ENCODE measurements at places on chromosomes 4 and X. TPM values are rescaled to one million over a fixed set of nuclear protein-coding genes. Genes with fewer than 3 reads are reported as not detected.
A peak's percentile ranks its signal among the peaks of the same experiment; 100 is the strongest.

- no peak for DNase-seq
Observed at GRCh38 chr4:87120411-87121162, 99.8 kb downstream of the KLHL8 start.

The LAS1L gene
- total RNA-seq, result 39.5 TPM

DNA sequence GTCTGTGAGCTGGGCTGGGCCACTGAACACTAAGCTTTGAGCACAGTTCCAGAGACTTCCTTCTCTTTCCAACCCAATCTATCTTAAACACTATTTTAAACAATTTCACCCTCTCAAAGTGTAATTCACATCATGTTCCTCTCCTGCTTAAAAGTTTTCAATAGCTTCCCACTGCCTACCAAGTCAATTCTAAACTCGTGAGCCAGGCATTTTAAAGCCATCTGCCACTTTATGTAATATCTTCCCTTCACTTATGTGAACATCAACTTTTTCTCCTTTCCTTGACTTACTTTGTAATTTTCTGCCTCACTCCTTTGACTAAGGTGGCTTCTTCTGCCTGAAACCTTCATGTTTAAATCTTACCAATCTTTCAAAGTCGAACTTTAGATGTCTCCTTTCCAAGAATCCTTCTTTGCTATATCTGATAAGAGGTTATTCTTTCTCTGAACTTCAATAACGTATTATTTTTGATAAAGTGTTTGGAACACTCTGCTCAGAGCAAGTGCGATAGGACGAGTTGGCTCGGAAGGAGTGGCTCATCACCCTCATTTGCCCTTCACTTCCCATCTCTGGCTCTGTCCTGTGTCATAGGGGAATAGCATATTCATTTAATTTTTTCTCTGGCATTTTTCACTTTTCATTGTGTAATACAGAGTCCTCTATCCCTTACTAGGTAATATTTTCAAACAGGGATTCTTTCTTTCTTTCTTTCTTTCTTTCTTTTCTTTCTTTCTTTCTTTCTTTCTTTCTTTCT, 13.0 kb upstream of the SPARCL1 start:
- DNase-seq, result no peak

DNA sequence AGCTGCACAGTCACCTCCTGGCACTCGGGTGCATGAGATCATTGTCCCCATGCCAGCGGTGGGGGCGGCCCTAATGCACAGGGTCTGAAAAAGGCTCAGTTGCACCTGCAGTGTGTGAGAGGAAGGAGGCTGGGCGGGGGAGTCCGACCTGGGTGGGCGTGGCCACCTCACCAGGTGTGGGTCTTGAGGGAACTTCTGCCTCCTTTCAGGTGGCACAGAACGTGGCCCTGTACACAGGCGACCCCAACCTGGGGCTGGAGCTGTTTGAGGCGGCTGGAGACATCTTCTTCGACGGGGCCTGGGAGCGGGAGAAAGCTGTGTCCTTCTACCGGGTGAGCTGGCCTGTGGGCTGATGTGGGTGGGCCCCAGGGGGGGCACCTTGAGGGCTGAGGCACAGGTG, 34.3 kb upstream of the HTRA3 start:
- no peak for DNase-seq

DNA sequence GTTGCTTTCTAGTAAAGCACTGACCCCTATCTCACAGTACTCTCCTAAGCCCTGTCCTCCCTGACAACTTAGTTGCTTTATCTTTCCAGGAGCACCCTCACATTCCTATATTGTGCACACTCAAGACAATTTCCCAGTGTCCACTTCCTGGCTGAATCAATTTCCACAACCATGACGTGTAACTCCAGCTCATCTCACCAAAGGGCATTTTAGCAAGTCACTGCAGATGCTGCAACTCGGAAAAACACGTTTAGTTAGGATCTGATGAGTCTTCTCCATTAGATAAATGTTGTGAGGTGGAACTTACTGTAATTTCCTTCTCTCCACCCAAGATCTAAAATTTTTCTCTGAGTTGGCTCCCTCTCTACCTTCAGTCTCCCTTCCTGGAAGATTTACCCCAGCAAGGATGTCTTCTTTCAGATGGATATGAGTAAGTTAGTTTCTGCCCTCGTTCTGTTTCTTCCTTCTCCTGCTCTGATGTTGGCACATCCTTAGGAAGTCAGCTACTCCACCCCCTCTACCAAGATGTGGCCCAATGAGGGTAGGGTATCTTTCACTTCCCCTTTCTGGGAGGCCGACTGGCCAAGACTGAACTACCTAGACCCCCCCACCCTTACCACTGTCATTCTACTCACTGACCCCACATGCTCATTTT, 28.8 kb upstream of the IL13RA1 start:
- DNase-seq, result no peak

GRCh38 chr4:6548882-6549230, 26.1 kb upstream of the MAN2B2 start:
- no peak for DNase-seq

DNA sequence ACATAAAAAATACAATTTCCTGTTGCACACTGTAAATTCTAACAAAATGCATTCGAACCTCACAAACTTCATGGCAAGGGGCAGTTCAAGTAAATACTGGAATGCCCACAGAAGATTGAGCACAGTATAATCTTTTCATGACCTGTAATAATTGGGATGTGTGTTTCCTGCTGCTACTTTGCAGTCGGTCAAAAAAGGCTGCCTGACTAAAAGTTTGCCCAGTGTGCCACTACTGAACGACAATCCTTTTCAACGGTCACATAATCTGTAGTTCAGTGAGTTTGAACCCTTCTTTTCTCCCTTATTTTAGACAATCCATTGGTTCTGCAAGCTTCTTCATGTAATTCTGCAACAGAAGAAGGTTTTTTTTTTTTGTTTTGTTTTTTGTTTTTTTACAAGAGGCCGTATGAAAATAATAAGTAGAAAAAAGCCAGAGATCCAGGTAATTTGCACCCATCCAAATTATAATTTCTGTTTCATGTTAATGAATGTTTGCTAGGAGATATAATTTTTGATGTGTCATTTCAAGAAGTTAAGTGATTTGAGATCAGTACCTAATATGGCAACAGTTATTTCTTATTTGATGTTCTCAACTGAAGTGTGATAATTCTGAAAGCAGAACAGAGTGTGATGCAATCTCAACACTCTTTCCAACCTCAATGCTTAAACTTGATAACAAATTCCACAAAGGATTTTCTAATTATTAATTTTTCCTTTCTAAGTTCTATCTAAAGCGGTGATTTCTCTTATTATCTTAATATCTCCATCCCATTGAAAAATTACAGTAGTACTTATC, 237.6 kb downstream of the FSTL5 start:
- DNase-seq, result no peak

DNA sequence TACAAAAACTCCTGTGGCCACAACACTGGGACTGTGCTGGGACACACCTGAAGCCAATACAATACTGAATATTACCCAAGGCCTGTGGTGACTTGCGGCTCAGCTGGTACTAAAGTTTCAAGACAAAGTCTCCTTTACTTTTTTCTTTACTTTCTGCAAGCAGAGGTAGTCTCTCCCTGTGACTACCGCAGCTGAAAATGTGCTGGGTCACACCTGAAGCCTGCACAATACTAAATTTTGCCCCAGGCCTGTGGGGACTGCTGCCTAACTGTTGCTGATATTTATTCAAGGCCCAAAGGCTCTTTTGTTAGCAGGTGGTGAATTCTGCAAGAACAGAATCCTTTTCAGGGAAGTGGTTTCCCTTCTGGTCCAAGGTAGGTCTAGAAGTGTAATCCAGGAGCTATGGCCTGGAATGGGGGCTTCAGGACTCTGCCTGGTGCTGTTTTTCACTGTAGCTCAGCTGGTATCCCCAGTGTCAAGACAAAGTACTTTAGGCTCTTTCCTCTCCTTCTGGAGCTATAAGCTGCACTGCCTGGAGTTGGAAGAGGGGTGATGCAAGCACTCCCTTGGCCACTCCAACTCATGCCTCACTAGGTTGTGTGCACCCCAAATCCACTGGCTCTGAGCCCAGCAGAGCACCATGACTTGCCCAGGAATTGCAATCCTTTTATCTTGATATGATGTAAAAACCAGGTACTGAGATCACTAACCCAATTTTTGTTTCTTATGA, 489.4 kb downstream of the TECRL start:
- no peak for DNase-seq

The OPRPN gene
- not detected for total RNA-seq

DNA sequence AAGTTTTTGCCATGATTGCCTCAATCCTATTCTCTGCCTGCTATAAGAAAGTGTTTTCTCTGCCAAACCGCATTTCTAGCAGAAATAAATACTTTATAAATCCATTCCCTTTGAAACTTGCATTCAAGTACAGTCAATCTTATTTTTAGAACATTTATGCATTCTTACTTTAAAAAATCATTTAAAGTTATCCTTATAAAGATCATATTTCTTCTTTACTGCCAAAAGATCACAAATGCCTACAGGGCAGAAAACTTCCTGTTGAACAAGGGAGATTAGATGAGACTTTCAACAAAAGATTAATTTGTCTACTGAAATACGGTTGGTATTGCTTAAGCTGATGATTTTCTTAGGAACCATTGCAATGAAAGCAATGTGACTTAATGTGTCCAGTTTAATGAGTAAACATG, 207.2 kb upstream of the SLIT2 start:
- peak; percentile 26 for DNase-seq

DNA sequence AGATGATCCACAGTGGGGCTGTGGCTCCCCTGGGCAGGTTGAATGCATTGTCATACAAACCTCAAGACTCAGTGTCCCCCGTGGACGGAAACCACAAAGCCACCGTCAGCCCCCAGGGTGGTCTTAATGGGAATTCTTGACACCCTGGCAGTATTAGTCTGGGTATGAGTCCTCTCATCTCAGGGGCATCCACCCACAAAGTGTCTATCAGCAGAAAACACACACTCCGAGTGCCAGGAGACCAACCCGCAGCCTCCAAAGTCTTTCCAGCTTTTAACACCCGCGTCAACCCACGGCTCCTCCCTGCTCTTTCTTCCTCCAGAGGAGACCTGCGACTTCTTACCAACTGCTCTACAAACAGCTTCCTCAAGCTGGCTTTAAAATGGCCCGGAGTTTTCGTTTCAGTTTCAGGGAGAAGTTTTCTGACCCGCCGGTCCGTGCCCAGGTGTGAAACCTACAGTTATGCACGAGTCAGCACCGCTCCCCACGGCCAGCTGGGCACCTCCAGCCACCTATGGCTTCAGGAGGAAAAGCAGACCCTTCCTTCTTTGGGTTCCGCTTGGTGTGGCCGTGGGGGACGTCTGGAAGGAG, 14.4 kb upstream of the ASMTL start:
- no peak for DNase-seq

DNA sequence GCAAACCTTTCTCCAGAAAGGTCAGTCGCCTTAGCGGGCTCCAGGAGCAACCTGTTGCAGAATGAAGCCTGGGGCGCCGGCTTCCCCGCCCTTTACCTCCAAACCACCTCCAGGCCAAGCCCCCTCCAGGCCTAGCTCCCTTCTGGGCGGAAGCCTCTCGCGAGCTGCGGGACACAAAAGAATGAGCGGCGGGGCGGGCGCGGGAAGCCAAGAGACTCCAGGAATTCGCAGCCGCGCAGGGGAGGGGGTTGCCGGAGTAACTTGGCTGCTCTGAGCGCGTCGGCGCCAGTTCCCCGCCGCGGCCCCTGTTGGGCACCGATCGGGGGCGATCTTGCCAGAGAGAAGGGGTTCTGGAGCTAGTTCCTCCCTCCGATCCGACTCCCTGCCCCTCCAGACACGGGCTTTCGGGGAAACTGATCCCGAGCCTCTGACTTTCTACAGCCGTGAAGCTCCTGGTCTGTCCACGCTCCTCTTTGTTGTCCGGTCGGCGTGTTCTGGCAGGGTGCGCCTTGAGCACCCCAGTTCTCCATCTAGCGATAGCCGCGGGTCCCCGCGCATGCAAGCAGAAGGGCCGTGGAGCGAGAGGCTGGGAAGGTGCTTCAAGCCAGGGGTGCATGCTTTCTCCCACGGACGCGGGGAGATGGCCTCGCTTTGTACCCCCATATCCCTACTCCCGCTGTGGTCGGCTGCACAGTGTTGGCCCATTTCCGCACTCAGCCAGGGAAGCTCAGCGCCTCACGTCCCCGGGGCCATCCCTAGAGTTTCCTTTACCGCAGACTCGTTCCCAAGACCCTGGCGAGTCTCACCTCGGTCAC, 1.2 kb downstream of the PROM1 start:
- no peak for DNase-seq

The LANCL3 gene
- total RNA-seq, result 0.25 TPM

DNA sequence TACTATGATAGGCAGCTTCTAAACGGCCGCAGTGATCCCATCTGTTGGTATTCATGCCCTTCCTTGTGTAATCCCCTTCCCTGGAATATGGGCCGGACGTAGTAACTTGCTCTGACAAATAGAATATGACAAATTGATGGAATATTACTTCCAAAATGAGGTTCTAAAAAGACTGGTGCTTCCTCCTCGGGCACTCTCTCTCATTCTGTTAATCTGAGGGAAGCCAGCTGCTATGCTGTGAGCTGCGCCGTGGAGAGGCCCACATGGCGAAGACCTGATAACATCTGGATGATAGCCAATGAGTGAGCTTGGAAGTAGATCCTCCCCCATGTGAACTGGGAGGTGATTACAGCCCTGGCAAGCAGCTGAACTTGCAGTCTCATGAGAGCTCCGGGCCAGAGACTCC, 27.2 kb upstream of the SLC25A4 start:
- DNase-seq, result peak; percentile 88

The RPL39 gene
- 7,124 TPM for total RNA-seq

DNA sequence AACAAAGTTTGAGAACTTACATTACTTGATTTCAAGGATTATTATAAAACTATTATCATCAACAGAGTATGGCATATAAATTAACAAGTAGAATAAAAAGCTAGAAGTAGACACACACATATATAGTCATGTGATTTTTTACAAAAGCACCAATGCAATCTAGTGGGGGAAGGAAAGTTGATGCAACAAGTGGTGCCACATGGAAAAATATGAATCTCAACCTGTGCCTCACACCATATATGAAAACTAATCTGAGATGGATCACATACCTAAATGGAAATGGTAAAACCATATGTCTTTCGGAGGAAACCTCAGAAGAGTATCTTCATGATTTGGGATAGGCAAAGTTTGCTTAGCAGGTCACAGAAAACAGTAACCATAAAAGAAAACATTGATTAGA, 34.9 kb upstream of the USP9X start:
- no peak for DNase-seq

The BDH2 gene
- 42.0 TPM for total RNA-seq

DNA sequence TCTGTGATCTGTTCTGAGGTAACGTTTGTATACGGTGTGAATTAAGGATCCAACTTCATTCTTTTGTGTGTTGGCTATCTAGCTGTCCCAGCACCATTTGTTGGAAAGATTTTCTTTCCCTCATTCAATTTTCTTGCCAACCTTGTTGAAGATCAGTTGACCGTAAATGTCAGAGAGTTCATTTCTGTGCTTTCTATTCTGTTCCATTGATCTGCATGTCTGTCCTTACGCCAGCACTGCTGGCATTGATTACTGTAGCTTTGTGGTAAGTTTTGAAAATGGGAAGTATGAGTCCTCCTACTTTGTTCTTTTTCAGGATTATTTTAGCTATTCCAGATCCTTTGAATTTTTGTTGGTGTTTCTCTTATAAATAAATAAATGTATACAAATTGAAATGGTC, 60.8 kb downstream of the MTMR1 start:
- DNase-seq, result no peak

GRCh38 chr4:27062256-27062655, 201.6 kb downstream of the STIM2 start:
- DNase-seq, result no peak
